ENCODE measurements at places on chromosomes 1 and 21. TPM values are rescaled to one million over a fixed set of nuclear protein-coding genes. Genes with fewer than 3 reads are reported as not detected.

DNA sequence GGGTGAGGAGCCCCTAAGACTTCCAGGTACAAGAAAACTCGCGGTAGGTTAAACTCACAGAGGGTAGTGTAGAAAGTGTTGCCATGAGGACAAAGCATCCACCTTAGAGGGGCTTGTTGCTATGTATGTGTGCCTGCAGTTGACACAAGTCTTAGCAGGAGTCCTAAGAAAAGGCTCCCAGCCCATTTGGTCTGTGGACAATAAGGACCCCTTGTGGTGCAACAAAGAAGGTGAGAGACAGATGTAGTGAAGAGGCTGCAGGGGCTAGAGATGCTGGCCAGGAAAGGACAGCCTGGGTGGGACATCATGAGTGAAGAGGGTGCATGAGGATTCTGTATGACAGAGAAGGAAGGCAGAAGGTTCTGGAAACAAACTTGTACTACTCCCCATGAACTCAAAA lies 36.3 kb upstream of the IL10 start:
- no peak overlapping the region for H3K27ac ChIP-seq
- H3K27me3 ChIP-seq, result no peaks in the 10 kb centered on the region
- H3K36me3 ChIP-seq, result no peaks in the 10 kb centered on the region
- H3K4me1 ChIP-seq, result peaks cover 11% of the 10 kb centered on the region
- no peak overlapping the region for H3K4me3 ChIP-seq

GRCh38 chr1:70084314-70084915 lies 121.0 kb downstream of the LRRC40 start:
- H3K27ac ChIP-seq, result no peak overlapping the region
- H3K4me3 ChIP-seq, result no peak overlapping the region
- H3K36me3 ChIP-seq, result no peaks in the 10 kb centered on the region
- no peaks in the 10 kb centered on the region for H3K27me3 ChIP-seq
- no peak for DNase-seq

- H3K4me3 ChIP-seq, result no peak overlapping the region
- no peaks in the 10 kb centered on the region for H3K27me3 ChIP-seq
- no peak overlapping the region for H3K27ac ChIP-seq
- DNase-seq, result no peak
- H3K4me1 ChIP-seq, result no peaks in the 10 kb centered on the region
Measured at GRCh38 chr1:189429610-189430009, 1048.1 kb downstream of the BRINP3 start.

DNA sequence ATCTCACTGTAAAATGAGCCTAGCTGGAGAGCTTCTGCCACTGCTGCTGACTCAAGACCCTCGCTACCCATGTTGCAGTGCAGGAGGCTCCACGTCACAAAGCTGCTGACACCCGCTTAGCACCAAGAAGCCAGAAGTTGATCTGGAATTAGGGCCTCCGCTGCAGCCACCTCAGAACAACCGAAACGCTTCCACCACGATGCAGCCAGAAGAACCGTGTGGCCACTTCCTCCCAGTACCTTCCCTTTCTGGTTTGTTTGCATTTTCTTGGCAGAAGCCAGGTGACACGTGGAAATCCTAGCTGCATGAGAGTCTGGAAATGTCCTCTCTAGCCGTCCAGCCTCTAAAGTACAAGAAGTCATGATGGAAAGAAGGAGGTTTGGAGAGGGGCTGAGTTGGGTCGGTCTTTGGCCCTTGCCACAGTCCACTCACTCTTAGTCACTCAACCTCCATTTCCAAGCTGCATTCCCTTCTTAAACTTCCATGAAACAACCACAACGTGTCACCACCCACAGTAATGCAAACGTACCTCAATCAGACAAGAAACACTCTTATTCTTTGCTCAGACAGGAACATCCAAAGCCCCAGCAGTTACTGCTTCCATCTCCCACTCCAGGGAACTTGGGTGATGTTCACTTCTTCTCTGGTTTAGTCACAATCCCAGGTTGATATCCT lies 10.0 kb upstream of the CDA start:
- H3K27me3 ChIP-seq, result no peaks in the 10 kb centered on the region
- H3K27ac ChIP-seq, result no peak overlapping the region
- H3K4me3 ChIP-seq, result no peak overlapping the region
- no peaks in the 10 kb centered on the region for H3K4me1 ChIP-seq

Gene PLEKHA6
- total RNA-seq, result 0.69 TPM

Gene TMEM69
- total RNA-seq, result 47.2 TPM

Gene POTED
- not detected for total RNA-seq

DNA sequence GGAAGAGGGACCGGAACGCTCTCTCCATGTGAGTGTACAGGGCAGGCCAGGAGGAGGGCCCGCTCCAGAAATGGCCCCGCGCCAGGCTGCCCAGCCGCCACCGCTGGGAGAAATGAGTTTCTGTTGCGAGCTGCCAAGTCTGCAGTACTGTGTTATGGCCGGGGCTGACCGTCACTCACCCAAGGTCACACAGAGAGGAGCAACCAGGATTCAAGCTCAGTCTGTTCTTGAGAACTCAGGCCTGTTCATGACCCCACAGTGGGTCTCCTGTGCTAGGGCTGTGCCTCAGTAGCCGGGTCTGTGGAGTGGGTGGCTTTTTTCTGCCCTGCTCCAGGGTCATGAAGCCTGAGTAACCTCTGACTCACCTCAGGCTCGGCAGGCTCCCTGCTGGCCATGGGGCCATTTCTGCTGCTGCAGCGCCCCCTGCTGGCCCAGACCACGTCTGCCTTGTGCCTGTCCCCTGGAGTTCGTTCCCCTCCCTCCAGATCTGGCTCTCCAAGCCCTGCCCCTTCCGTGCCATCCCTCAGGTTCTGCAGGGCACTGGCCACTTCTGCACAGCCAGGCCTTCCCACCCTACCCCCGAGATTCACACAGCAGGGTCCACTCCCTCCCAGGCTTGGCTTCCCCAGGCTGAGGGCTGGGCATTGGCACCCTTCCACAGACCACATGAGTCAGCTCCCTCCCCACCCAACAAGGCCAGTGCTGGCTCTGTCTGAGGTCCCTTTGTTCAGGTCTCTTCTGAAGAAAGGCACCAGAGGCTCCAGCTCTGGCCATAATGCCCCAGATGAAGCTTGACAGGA lies 51.8 kb downstream of the EDN2 start:
- no peak for DNase-seq
- H3K27me3 ChIP-seq, result peaks cover 3% of the 10 kb centered on the region
- no peak overlapping the region for H3K27ac ChIP-seq
- no peaks in the 10 kb centered on the region for H3K4me1 ChIP-seq
- H3K4me3 ChIP-seq, result no peak overlapping the region

DNA sequence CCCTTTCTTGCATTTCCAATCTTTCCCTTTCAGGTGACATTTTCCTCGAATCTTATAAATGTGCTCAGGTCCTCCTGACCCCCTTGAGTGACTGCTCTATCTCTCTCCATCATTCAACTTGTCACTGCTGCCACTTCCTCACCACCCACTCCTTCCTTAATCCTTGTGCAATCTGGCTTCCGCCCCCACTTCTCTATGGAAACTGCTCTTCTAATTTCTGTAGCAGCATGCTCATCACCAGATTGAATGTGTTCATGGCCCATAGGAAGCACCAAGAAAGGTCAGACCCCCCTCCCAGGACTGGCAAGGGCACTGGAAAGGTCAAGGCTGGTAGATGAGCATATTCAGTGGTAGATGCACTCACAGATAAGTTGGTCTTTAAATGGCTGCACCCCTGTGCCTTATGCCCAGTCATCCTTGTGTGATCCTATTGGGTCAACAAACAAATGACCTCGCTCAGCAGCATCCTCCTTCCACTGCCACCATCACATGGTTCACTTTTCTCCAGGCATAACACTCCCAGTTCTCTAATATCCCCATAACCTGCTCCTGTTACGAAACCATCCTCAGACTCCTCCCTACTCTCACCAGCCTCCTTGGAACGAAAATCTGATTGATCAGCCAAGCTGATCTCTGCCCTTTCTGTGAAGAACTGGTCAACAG lies 288.5 kb upstream of the POU3F1 start:
- no peaks in the 10 kb centered on the region for H3K36me3 ChIP-seq
- no peak overlapping the region for H3K4me3 ChIP-seq
- no peaks in the 10 kb centered on the region for H3K27me3 ChIP-seq
- H3K27ac ChIP-seq, result no peak overlapping the region
- H3K4me1 ChIP-seq, result no peaks in the 10 kb centered on the region

Gene PCAT6
- total RNA-seq, result 0.62 TPM

Gene PAQR6
- total RNA-seq, result 2.6 TPM

GRCh38 chr1:16925635-16926490 lies 4.1 kb downstream of the CROCC start:
- H3K36me3 ChIP-seq, result no peaks in the 10 kb centered on the region
- H3K4me3 ChIP-seq, result no peak overlapping the region
- DNase-seq, result no peak
- H3K27ac ChIP-seq, result no peak overlapping the region

Gene KPRP
- total RNA-seq, result not detected

DNA sequence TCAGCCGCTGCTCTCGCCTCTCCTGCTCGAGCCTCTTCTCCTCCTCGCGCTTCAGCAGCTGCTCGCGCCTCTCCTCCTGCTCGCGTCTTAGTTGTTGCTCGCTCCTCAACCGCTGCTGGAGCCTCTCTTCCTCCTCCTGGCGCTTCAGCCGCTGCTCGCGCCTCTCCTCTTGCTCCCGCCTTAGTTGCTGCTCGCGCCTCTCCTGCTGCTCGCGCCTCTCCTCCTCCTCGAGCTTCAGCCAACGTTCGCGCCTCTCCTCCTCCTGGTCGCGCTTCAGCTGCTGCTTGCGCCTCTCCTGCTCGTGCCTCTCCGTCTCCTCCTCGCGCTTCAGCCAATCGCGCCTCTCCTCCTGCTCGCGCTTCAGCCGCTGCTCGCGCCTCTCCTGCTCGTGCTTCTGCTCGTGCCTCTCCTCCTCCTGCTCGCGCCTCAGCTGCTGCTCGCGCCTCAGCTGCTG lies 3.7 kb downstream of the TCHH start:
- peaks cover 5% of the 10 kb centered on the region for H3K4me1 ChIP-seq
- no peaks in the 10 kb centered on the region for H3K36me3 ChIP-seq
- DNase-seq, result no peak
- H3K4me3 ChIP-seq, result peak overlapping the region; percentile 44
- H3K27ac ChIP-seq, result no peak overlapping the region

GRCh38 chr1:56836359-56836758 lies 17.2 kb upstream of the FYB2 start:
- no peaks in the 10 kb centered on the region for H3K4me1 ChIP-seq
- H3K27me3 ChIP-seq, result no peaks in the 10 kb centered on the region
- H3K4me3 ChIP-seq, result no peak overlapping the region
- no peaks in the 10 kb centered on the region for H3K36me3 ChIP-seq
- DNase-seq, result no peak
- no peak overlapping the region for H3K27ac ChIP-seq

DNA sequence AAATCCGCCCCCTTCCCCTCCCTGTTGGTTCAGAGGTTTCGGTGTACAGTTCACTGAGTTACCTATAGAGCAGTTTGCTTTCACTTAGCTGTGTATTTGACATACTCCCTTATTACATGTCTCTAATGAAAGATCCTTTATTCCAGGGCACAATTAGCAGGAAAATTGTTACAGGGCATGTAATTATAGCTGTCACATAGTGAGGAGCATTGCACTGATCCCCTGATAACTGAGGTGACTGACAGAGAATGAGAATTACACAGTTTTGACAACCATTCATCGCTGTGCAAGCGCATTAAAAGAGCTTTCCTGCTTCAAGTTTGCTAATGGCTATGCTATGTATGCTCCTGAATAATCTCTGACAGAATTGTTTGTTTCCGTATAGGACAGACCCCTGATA lies 26.9 kb downstream of the DAP3 start:
- H3K36me3 ChIP-seq, result peaks cover 2% of the 10 kb centered on the region
- no peak for DNase-seq
- no peak overlapping the region for H3K4me3 ChIP-seq
- H3K4me1 ChIP-seq, result peaks cover 12% of the 10 kb centered on the region
- no peak overlapping the region for H3K27ac ChIP-seq

- H3K27ac ChIP-seq, result no peak overlapping the region
- no peak overlapping the region for H3K4me3 ChIP-seq
- H3K36me3 ChIP-seq, result peaks cover 19% of the 10 kb centered on the region
Measured at GRCh38 chr1:32051706-32052105, 21.0 kb upstream of the TMEM39B start.

DNA sequence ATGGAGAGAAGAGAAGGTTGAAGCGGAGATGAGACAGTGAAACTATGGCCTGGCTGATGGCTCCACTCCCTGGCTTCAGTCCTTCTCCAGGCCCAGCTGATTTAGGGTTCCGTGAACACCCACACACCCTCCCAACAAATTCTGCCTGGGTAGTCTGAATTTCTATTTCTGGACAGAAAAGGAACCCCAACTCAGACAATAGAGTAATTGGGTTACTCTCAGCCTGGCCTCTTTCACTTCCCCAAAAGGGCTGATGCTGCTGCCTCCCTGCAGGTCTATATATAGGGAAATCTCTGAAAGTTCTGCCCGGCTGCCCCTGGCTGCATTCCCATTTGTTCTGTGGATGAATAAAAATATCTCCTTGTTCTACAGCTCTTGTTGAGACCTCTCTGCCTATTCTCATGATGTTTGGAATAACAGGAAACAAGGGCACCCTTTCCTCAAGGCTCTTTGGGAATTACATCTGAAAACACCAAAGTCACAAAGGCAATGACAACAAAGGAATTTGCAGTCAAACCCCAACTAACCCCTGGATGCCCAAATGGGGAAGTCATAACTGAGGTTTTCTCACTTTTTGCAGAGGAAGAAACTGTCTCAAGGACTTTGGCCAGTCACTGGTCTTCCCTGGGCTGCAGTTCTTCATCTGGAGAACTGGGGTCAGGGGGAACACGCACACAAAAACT lies 11.4 kb upstream of the ZSCAN20 start:
- H3K4me3 ChIP-seq, result peak overlapping the region; percentile 49
- H3K4me1 ChIP-seq, result peaks cover 51% of the 10 kb centered on the region
- DNase-seq, result peak; percentile 67
- no peaks in the 10 kb centered on the region for H3K27me3 ChIP-seq
- H3K27ac ChIP-seq, result peak overlapping the region; percentile 73
- H3K36me3 ChIP-seq, result no peaks in the 10 kb centered on the region

DNA sequence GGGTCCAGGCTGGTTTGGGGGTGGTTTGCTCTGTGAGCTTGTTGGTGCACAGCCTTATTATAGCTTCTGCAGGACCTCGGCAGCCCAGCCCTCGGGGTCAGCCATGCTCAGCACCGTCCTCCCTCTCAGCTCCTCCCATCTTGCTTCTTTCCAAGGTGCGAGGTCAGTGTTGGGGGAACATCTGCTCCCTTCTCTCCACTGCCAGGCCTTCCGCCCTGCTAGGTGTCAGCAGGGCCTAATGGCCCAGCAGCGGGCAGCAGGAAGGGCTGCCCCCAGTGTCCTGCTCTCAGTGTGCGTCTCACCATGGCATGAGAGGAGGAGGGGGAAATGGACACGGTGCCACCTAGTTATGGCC lies 36.5 kb upstream of the LRRC3 start:
- H3K4me3 ChIP-seq, result no peak overlapping the region
- H3K27me3 ChIP-seq, result no peaks in the 10 kb centered on the region
- H3K4me1 ChIP-seq, result no peaks in the 10 kb centered on the region
- no peaks in the 10 kb centered on the region for H3K36me3 ChIP-seq
- no peak overlapping the region for H3K27ac ChIP-seq

Gene RAP1A
- total RNA-seq, result 141 TPM

Gene TSSK3
- total RNA-seq, result 1.2 TPM

Gene SV2A
- 11.6 TPM for total RNA-seq

Gene CLCA1
- 0.13 TPM for total RNA-seq

Gene AGRN
- total RNA-seq, result 40.4 TPM

- no peak overlapping the region for H3K27ac ChIP-seq
- H3K27me3 ChIP-seq, result no peaks in the 10 kb centered on the region
- H3K4me1 ChIP-seq, result no peaks in the 10 kb centered on the region
- no peak for DNase-seq
- no peaks in the 10 kb centered on the region for H3K36me3 ChIP-seq
Measured at GRCh38 chr1:31135973-31136600, 70.6 kb upstream of the PUM1 start.
